Gastrocnemius medialis (tissue), 4 donors: ENCODE measurements at places on chromosomes 2 and 18. TPM values are rescaled to one million over a fixed set of nuclear protein-coding genes. Genes with fewer than 3 reads are reported as not detected.

STARD6 gene
- total RNA-seq: not detected

EN1 gene
- total RNA-seq: 6.0 TPM

DNA sequence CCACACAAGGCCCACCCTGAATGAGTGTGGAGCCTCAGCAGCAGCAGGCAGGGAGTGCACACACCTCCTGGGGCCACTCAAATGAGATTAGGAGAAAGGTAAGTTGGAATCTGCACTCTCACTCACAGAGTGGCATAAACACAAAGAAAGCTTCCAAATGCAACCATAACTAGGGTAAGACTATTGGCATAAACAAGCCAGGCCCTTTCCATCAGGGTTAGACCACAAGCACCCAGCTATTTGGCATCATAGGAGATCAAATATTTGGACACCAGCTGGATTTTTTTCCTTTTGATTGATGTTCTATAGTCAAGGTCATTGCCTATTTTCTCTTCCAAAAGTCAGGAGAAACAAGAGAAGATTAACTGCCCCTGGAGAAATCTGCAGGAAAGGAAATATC, 471.5 kb downstream of the TXNL1 start:
- H3K36me3 ChIP-seq: no peaks in the 10 kb centered on the region
- H3K27me3 ChIP-seq: no peaks in the 10 kb centered on the region
- H3K27ac ChIP-seq: no peak overlapping the region
- no peak overlapping the region for H3K4me3 ChIP-seq

- no peaks in the 10 kb centered on the region for H3K27me3 ChIP-seq
- H3K27ac ChIP-seq: no peak overlapping the region
- no peaks in the 10 kb centered on the region for H3K4me1 ChIP-seq
- no peaks in the 10 kb centered on the region for H3K36me3 ChIP-seq
- no peak overlapping the region for H3K4me3 ChIP-seq
These were observed 89.7 kb downstream of the AFF3 start for GRCh38 chr2:100052650-100053049.

GRCh38 chr2:34093790-34094189, 494.7 kb upstream of the FAM98A start:
- DNase-seq: no peak
- H3K4me3 ChIP-seq: no peak overlapping the region
- no peaks in the 10 kb centered on the region for H3K36me3 ChIP-seq
- H3K27me3 ChIP-seq: no peaks in the 10 kb centered on the region
- no peaks in the 10 kb centered on the region for H3K4me1 ChIP-seq
- H3K27ac ChIP-seq: no peak overlapping the region

REG3A gene
- total RNA-seq: not detected

FAM110C gene
- not detected for total RNA-seq
